ENCODE measurements at places on chromosomes 12 and 14. TPM values are rescaled to one million over a fixed set of nuclear protein-coding genes. Genes with fewer than 3 reads are reported as not detected.

GRCh38 chr12:71662849-71663560, 643 bp downstream of the ZFC3H1 start:
- peak; percentile 83 for DNase-seq

The AMN gene
- 2.1 TPM for total RNA-seq

DNA sequence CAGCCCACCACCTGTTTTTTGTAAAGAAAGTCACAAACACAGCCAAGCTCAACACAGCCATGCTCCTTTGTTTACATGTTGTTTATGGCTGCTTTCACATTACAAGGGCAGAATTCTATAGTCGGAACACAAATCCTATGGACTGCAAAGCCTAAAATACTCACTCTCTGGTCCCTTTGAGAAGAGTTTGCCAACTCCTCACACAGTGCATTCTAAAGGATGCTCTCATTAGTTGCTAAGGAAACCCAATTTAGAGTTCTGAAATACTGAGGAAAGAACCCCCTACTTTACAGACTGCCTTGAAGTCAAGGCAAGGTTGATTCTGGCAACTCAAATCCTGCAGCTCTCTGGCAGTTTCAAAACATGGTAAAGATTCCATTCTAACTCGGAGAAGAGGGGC, 38.3 kb downstream of the DCP1B start:
- DNase-seq: no peak

- no peak for DNase-seq
Measured at GRCh38 chr12:110245369-110245772, 35.7 kb upstream of the ATP2A2 start.

All from tongue (tissue), 3 donors.